ENCODE measurements at places on chromosomes 4 and X.

- DNase-seq, result no peak
Measured at GRCh38 chr4:85741381-85741780, 266.4 kb downstream of the ARHGAP24 start.

- DNase-seq, result no peak
Measured at GRCh38 chr4:85883180-85883579, 408.2 kb downstream of the ARHGAP24 start.

DNA sequence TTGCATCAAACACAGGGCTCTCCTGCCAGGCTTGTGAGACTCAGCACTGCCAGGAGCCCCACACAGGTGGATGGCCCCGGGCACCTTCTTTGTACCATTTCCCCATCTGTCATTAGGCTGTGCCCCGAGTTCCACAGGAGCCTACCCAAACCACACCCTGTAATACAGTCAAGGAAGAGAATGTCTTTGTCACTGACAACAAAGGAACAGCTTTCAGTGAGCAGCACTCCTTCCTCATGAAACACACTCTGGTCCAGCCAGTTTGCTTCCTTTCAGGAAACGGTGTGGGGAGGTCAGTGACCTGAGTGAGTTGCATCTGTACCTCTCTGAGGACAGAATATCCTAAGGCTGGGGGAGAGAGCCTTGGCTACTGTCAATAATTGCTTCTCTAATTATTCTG, 53.7 kb downstream of the LNX1 start:
- no peak for DNase-seq

DNA sequence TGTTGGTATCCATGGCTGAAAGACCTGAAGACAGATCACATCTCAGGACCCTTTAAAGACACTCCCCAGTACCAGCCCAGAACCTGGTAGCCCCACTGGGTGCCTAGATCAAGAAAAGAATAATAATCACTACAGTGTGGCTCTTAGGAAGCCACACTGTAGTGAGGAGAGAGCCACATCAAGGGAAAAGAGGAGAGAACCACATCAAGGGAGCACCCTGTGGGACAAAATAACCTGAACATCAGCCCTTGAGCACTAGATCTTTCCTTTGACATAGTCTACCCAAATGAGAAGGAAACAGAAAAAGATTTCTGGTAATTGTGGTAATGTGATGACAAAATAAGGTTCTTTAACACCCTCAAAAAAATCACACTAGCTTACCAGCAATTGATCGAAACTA, 15.3 kb downstream of the RTL3 start:
- DNase-seq, result no peak

GRCh38 chrX:53357799-53358530, 64.5 kb downstream of the SMC1A start:
- DNase-seq, result peak; percentile 44

- DNase-seq, result peak; percentile 51
Measured at GRCh38 chr4:7822877-7823276, 116.8 kb downstream of the AFAP1 start.

DNA sequence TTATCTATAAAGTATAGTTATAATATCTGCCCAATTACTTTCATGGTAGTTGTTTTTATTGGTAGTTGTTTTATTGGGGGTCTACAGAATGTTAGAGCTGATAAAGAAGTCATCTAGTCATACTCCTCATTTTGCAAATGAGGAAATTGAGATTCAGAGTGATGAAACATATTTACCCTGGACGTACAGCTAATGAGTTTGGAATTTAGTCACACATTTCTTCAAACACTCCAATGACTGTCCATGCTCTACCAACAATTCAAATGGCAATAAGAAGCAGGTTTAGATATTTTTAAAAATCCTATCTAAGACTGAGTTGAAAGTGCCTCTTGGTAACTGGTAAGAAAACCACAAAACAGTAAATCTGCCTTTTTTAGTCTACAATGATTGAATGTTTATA, 98.2 kb downstream of the MAGEC1 start:
- DNase-seq, result no peak

DNA sequence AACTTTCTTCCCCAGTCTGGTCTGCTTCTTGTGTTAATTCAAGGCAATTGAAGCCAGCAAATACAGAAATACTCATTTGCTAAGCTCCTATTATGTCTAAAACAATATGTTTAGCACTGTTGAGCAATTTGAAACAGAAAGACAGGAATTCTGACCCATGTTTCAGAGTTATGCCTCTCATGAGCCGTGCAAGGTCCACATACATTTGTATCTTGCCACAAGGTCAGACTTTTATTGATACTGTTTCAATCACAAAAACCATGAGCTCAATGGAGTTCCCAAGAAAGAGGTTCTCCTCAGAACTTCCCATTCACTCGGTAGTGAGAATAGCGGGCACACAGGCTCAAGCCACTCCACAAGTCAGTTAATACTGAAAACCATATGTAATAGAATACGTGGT, 47.6 kb upstream of the SPRY1 start:
- DNase-seq, result no peak

DNA sequence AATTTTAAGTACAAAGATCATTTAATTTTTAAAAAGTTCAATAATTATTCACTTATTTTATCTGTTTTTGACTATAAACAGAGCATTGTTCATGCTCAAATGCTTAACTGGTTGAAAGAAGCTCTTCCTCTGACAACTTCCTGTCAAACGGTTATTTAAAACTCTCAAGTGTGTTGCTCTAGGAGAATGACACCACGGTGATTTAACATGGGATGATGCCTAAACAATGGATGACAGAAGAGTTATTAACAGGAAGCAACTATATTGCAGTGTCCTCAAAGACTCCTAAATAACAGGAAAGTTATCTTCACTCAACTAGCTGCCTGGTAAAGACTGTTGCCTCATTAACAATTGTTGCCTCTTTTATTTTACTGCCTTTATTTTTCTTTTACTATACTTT, 509.6 kb downstream of the PACRGL start:
- DNase-seq, result no peak

GRCh38 chrX:150643271-150643670, 49.9 kb upstream of the MTMR1 start:
- peak; percentile 2 for DNase-seq

DNA sequence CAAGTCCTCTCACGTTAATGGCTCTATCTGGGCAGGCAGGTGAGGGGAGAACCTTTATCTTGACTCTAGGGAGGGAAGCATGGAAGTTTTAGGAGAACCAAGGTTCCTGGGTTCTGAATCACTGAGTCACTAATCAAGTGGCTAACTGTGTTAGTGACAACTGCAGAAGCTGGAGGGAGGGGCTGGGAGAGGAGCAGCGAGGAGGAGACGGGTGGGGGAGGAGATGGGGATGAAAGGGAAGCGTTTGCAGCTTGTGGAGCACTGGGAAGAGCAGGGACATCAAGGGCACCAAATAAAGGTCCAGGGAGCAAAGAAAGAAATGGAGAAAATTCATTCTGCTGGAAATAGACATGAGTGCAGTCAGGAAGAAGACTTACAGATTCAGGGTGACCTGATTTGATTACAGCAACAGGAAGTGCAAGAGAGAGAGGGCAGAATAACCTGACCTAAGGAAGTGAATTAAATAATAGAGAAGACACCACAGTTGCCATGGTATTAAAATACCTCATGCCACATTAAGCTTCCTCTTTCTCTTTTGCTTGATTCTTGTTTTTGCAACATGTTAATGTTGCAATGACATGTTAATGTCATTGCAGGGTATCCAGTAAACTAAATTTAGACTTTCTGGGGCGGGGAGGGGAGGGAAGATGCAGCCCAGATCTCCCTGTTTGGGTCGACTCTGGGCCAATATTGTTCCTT, 4.5 kb upstream of the SETD7 start:
- DNase-seq, result peak; percentile 49

GRCh38 chrX:119177278-119177677, 49.7 kb upstream of the KIAA1210 start:
- no peak for DNase-seq

GRCh38 chrX:129786210-129786651, 6.5 kb downstream of the SASH3 start:
- DNase-seq, result no peak

DNA sequence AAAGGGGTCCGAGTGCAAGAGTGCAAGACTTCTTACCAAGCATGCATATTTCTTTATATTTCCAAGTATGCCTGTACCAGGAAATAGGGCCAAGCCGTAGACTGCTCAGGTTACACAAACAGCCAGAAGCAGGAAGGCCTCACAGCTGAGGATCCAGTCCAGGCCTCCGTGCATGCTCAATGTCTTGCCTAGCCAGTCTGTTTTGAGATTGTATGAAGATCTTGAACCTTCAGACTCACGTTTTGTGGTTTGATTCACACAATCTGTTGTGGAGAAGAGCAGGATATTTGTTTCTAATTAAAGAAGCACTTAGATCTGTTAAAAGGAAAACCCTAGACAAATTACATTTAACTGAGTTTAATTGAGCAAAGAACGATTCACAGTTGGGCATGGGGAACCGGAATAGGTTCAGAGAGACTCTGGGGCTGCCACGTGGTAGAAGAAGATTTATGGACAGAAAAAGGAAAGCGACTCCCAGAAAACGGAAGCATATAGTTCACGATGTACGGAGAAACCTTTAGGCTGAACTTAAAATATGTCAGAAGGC, 1.2 kb downstream of the MGST2 start:
- peak; percentile 40 for DNase-seq

- DNase-seq, result no peak
Measured at GRCh38 chr4:15035159-15035558, 32.9 kb downstream of the CPEB2 start.

DNA sequence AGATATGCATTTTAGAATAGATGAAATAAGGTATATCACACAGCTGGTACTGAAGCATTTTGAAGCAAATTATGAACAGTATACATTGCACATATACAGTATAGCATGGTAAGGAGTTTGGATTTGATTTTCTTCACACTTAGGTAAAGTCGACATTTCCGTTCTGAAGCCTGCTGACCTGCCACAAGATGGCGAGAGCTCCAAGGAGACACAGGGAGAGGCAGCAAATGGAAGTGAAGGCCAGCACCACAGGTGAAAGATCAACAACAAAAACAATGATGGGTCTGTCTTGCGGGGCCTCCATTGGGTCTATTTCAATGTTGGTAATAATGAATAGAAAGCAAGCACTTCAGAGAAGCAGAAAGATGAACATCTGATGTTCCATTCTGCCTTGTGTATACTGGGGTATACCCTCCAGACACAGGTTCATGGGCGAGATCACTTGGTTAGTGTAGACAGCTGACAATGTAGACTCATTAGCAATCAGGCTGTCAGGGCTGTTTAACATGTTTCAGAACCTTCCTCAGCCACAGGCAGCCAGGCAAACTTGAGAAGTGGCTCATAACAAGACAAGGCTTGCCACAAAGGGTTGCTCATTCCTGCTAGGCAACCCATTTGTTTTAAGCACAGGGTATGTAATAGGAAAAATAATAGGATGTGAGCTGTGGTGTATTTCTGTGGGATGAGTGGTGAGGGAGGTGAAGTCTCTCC, 21.4 kb upstream of the NOX1 start:
- DNase-seq, result peak; percentile 33

DNA sequence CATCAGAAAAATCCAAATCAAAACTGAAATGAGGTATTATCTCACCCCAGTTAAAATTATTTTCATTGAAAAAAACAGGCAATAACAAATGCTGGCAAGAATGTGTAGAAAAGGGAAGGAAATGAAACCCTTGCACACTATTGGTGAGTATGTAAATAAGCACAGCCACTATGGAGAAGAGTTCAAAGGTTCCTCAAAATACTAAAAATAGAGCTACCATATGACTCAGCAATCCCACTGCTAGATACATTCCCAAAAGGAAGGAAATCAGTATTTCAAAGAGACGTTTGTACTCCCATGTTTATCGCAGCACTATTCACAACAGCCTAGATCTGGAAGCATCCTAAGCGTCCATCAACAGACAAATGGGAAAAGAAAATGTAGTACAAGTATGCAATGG, 932.4 kb downstream of the PCDH18 start:
- no peak for DNase-seq

DNA sequence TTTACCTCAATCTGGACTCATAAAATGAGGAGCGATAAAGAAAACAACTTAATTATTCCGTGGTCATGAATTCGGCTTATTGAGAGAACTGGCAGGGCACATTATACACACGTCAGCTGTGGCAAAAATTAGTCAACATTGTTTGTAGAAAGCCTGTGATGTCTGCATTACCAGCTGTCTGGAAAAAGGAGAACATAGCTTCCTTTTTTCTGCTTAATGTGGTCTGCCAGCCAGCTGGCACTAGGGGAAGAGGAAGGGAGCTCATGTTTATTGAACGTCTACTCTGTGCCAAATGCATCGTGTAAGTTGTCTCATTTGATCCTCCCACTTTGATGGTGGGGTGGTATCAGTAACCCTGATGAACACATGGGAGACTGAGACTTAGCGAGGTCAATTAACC, 367.6 kb downstream of the ARHGAP24 start:
- DNase-seq, result peak; percentile 57

DNA sequence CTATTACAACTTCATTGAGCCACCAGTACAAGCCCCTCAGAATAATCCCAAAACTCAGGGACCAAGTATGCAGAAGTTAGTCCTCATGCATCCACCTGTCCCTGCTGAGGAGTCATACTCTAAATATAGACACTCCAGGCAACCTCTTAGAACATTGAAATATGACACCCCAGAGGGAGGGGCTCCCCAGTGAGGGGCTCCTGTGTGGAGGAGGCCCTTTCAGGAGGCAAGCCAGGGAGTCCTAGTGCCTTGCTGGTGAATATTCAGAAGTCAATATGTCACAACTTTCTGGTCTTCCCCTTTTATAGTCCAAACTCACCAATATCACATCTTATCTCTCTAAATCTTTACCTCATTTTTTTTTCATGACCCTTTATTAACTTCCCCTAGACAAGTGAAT, 1.6 kb upstream of the ARMCX6 start:
- no peak for DNase-seq

DNA sequence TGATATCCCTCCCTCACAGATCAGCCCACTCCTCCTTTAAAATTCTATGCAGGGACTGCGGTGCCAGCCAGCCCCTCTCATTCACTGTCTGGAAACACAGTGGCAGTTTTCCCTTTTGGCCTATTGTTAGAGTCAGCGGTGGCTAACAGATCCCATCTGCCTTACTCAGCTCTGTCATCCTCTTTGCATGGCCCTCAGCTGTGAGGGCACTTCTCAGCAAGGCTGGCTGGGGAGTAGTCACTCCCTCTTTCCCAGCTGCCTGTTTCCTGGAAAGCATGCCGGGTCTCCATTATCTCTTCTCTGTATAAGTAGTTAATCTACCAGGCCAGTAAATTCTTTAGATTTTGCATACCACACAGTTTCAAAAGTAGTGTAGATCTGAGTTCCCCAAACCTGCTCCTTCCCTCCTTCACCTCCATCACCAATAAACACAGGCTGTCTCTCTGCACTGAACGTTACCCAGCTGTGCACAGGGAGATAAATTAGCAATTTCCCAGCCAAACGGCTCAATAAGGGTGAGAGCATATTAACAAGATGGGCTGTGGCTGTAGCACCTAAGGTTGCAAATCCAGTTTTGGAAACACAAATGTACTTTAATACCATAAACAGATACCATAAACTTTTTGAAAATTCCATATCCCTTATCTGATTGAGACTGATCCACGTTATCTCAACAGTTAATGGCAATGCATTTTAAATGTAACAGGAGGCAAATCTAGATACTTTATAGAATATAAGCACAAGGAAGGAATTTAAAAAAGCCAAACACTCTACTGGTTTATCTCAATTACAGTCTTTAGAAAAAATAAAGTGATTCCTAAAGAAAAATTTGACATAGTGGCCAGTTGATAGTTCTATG, 229.3 kb downstream of the ANKRD50 start:
- no peak for DNase-seq
